ENCODE measurements at places on chromosomes 4 and X.
A peak's percentile ranks its signal among the peaks of the same experiment; 100 is the strongest.

DNA sequence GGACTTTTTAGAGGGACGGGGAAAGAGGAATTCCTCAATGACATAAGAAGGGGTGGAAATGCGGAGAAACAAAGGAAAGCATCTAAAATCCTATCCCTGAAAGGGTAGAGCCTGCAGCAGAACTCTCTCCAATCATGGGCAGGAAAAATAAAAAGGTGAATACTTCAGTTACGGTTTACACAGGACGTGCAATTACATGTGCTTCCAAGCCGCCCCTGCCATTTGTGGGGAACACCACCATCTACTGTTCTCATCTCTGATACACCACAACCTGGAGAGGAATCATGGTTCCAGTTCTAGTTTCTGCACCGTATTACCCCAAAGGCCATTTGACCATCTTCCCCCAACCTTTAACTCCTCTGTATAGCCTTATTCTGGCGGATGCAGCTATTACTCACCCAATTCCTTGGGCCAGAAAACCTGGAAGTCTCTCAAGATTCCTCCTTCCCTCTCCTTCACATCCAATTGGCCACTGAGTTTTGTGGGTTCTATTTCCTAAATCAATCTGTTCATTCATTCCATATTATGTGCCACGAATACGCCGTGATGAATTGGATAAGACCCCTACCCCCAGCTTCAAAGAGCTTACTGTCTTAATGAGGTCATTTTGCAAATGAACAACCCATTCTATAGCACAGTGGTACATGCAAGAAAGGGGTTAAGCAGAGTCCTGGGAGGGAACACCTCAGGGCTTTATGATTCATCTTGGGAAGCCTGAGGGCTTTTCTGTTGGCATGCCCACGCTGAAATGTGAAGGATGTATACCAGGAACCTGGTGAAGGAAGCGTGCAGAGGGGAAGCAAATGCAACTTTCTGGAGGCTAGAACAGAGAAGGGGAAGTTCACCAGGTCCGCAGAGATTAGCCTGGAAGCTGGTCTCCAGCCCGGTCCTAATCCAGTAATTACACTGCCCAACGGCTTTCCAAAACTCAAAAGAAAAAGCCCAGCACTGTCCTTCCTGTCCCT lies 1.4 kb upstream of the MSL3 start:
- peak; percentile 12 for DNase-seq

DNA sequence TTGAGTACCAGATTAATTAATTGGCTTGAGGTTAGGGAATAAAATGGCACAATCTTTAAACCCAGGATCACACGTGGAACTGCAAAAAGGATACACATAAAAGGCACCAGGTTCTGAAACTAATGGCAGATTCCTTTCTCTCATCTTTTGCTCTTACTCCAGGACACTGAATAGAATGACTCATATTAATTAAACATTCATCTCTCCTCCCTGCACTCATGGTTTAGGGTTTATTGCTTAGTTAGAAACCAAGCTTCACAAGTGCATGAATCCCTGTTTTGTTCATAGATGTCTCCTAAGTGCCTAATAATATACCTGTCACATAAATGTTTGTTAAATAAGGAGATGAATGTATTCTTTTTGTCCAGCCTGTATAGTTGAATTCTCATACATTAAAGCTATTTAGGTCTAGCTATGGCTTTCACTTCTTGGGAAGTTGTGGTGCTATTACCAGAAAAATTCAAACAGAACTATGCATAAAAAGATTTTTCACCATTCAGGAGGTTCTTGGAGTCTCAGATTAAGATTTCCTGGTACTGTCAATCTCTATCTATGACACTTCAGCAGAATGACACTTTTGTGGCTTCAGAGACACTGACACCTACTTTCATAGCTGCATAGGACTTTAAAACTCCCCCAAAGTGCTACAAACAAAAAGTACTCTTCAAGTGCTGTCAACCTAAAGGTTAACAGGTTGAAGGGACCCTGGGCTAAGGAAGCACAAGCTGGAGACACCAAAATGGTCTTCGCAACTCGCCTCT lies 7.4 kb downstream of the CORIN start:
- no peak for DNase-seq

- no peak for DNase-seq
These were observed 150.6 kb upstream of the TRPC5 start for GRCh38 chrX:112233164-112233563.

DNA sequence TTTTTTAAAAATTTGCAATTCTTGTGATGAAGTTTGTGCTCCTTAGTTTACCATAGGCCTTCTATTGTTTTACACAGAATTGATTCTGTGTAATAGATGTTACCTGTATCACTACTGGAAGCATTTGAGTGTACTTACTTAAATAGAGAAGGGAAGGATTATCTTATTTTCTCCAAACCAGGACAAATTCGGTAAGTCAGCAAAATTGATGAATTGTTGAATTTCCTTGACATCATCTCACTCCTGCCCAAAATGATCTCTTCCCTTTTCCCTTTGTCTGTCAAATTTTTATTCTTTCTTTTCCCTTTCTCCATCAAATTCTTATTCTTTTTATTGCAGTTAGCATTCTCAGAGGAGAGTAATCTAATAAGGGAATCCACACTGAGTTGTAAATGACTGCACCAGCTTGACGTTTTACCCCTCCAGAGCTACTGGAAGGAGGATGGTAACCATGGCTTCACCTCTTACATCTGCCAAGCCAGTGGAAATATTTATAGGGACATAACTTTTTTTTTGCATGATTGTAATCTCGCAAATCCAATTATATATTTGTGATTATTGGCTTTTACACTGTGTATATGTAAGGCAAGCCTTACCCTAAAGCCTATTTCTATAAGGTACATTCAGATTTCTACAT lies 42.6 kb upstream of the HAND2 start:
- no peak for DNase-seq

DNA sequence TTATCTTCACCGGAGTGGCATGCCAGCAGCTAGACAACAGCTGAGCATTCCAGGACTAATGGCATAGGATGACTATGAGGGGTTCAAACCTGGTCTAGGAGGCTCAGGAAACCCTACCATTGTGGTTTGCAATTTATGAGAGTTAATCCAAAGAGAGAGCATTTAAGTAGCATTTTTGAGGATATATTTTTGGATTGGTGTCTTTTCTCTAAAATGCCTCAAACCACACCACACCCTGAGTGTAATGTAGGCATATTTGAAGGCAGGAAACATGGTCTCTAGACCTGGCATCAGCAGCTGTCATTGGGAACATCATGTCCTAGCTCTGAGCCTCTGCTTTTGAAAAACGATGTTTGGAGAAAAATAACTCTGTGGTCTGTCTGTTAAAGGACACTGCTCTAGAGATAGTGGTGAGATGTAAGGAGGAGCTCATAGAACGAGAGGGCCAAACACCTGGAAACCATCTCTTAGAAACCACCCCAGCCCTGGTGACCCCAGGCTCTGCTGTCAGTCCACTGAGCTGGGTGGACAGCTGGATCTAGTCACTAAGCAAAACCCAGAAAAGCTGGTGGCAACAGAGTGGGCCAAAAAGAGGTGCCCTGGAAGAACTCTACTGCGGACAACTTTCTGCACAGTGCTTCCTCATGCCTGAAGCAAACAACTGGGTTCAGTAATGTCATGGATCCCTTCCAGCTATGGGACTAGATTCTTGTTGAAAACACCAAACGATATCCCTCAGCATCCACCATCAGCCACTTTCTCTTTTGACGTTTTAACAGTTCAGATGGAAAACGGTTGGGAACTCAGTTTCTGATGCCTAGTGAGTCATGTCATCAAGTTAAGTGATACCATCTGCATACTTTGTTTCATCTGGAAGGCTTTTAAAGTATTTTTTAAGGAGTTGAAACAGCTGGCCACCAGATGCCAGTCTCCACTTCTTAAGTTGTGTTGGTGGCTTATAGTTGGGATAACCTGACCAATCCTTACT lies 100.2 kb upstream of the C1QTNF7 start:
- DNase-seq = peak; percentile 94

DNA sequence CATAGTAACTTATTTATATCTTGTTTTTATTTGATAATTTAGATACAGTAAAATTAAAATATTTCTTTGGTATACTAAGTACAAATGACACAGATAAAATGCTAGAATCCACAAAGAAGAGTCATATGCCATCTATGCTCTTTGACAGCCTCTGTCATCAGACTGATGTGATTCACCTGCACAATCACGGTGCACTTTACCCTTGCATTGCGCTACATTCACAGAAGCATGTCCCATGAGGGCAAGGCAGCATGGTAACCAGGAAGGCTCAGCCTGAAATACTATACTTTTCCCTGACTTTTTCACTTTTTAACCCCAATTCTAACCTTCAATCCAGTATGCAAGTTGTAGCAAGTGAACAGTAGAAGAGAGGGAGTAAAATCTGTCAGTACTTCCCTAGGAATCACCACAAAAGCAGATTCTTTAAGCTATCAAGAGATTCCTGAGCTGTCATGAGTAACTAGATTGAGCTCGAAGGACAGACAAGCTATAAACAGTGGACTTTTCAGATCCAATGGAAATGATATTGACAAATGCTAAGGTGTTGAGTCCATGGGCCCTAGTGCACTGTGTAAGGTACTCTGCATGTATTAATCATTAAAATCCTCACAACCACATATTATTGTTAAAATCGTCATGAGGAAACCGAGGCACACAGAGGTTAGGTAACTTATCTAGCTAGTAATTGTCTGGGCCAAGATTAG lies 14.2 kb downstream of the SEC24D start:
- no peak for DNase-seq

- DNase-seq = no peak
These were observed 163.5 kb upstream of the GYPA start for GRCh38 chr4:144304025-144304424.

DNA sequence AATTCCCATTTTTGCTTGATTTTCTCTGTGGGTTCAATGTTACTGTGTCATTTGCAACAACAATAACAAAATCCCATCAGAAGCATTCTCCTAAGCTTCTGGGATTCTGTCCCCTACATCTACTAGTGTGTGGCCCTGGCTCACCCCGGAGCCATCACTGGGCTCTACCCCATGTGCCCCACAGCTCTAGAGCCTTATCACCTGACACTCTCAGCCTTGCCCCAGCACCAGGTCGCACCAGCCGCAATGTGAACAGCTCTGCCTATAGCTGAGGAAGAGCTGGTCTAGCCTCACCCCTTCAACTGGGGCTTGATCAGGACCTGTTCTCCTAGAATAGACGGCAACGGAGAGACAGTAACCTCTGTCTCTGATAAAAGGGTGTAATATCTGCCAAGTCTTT lies 161.7 kb downstream of the SHROOM3 start:
- DNase-seq = no peak

DNA sequence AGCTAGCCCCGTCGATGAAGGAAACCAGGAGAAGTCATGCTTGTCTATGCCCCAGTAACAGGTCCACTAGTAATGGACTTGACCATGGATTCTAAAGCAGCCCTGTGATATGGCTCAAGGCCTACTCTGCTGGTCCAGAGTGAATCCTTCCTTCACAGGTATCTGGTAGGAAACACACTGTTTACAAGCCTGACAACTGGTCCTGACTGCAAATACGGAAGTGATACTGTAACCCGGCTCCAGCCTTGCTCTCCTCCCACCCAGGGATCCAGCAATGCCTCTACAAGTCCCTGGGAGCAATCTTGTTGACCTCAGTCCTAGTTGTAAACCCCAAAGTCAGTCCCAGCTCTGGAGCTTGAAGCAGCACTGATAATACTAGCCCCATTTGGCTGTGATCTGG lies 239.2 kb upstream of the GRID2 start:
- no peak for DNase-seq
